ENCODE measurements at places on chromosomes 4 and X.

DNA sequence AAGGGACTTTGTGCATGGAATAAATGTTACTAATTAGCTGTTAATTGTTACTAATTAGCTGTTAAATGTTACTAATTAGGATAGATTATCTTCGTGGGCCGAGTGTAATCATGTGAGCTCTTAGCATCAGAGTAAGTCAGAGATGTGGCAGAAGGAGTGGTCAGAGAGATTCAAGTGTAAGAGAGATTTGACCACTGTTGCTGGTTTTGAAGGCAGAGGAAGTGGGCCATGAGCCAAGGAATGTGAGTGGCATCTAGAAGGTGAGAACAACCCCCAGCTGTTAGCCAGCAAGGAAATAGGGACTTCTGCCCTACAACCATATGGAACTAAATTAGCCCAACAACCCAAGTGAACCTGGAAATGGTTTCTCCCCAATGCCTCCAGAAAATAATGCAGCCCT, 28.2 kb downstream of the ODAPH start:
- DNase-seq = no peak

- DNase-seq = no peak
Measured at GRCh38 chr4:19375136-19375804, 876.4 kb upstream of the SLIT2 start.

- peak; percentile 25 for DNase-seq
Measured at GRCh38 chr4:106898621-106899230, 137.4 kb downstream of the DKK2 start.

GRCh38 chr4:89837385-89837992, 528 bp upstream of the SNCA start:
- peak; percentile 39 for DNase-seq

Measured in GM20000 (cell line).